NCI-H1417 treated with DMSO at 0.1 percent for 48 hours (cell line): ENCODE measurements at places on chromosomes 16 and 17.

DNA sequence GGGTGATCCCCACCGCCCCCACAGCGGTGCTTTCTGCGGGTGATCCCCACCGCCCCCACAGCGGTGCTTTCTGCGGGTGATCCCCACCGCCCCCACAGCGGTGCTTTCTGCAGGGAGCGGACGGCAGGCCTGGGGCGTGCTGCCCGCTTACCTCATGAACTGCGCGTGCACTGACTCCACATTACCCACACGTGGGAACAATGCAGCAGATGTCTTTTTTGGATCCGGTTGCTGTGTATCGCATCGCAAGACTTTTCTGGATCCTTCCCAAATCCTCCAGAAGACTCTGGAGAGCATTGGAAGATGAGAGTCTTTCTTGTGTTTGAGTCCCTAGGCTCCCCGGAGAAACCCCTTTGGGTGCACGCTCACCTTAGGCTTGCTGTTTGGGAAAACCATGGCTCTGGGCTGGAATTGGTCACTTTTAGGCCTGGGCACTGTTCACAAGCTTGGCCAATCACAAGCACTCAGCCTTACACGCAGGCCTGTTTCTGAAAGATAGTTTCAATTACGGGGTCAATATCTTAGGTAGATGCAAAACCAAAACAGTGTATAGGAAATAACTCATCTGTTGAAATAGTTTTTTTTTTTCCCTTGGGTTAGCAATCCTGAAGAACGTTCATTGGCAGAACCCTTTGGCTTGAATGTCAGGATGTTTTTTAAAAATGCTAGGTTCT lies 201.8 kb downstream of the RPTOR start:
- DNase-seq = no peak

DNA sequence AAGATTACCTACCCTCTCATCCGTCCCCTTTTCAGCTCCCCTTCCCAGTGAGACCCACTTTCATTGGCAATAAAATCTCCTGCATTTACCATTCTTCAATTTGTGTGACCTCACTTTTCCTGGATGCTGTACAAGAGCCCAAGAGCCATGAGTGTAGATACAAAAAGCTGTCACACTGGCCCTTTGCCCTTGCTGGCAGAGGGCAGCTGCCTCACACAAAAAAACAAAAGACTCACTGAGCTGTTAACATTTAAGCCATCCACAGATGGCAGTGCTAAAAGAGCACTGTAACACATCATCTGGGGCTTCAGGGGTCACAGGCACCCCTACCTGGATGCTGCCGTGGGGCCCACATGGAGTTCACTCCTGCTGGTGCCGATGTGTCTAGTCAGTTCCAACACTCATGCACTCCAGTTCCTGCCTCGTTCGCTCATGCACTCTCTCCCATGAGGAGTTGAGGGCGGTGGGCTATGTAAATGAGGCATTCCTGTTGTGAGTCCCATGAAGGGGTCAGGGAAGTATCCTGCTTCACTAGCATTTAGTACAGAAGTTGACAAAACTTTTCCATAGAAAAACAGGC lies 123.1 kb downstream of the CA10 start:
- no peak for DNase-seq

DNA sequence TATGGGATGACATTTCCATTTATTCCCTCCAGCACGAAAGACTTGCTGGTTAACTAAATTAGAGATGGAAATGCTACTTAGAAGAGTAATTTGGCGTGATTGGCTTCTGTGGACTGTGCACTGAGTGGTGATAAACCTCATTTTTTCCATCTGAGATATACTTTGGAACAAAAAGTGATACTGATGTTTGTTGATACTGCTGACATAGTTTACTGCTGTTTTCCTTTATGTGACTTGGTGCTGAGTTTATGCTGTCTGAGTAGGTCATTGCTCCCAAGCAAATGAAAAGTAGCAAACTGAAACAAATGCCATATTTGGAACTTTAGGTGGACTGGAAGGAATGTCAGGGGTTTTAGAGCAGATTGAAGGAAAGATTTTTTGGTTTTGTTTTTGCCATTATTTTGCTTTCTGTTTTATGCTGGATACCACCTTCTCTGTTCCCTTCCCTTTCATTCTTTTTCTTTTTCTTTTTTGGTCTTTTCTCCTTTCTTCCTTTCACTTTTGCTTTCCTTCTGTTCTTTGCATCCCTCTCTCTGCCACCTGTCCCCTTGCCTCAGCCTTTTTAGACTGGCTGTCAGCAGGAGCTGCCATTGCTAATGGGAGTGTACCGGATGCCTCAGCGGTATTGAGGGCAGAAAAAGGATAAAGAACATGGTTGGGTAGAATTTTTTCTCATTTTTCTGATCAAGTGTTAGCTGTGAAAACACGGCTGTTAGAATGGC lies 41.8 kb downstream of the NUP93 start:
- no peak for DNase-seq

DNA sequence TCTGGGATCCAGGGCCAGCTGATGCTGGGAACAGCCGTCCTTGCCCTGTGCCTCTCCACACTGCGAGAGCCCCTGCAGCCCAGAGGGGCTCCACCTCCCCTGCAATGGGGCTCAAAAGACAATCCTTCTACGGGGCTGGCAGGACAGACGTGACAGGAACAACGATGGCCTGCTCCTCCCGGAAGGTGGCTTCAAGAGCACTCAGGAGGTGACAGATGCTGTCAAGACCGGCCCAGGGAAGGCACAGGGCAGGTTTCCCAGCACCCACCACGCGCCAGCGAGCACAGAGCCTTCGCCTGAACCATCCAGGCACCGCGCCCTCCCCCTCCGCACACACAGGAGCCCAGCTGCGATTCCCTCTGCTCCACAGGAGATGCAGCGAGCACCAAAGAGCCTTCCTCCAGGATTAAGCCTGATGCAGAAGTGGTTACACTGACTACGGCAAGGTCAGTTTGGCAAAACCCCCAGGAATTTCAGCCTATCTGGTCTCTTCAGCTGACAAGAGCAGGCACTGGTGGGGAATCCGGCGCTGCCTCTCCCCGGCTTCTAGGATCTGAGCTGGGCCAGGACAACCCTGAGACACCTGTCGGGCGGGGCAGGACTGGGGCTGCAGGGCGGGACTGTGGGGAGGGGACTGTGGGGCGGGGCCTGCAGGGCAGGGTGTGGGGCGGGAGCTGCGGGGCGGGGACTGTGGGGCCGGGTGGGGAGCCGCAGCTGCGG lies 103.4 kb downstream of the ZNF778 start:
- DNase-seq = no peak

DNA sequence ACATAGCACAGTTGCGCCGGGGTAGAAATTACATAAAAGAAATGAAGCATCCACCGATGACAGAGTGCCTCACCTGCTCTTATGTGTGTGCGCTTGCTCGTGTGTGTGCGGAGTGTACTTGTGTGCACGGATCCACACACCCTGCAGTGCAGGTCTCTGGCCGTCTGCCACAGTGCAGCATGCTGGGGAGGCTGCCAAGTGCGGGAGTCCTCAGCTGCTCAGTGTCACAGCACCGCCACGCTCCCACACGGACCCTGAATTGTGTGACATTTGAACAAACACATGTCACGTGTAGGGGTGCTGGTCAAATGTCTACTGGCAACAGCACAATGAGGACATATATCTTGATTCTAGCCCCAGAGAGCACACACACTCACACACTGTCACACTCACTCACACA lies 243.0 kb upstream of the MYOCD start:
- DNase-seq = no peak

DNA sequence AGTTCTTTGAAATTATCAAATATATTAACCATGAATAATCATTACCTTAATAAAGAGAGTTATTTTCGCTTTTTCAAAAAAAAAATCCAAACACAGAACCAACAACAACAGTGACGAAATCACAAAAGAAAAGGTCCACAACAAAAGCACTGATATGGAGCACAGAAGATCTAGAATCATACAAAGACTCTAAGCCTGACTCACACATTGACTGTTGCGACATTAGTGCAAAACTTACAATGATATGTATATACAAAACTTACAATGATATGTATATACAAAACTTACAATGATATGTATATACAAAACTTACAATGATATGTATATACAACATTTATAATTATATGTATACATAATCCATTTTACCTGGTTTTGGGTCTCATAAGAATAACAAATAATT lies 117.7 kb downstream of the USP22 start:
- no peak for DNase-seq

DNA sequence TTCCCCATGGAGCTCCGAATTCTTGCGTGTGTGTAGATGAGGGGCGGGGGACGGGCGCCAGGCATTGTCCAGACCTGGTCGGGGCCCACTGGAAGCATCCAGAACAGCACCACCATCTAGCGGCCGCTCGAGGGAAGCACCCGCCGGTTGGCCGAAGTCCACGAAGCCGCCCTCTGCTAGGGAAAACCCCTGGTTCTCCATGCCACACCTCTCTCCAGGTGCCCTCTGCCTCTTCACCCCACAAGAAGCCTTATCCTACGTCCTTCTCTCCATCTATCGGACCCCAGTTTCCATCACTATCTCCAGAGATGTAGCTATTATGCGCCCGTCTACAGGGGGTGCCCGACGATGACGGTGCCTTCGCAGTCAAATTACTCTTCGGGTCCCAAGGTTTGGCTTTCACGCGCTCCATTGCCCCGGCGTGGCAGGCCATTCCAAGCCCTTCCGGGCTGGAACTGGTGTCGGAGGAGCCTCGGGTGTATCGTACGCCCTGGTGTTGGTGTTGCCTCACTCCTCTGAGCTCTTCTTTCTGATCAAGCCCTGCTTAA lies 617 bp upstream of the SENP3 start:
- DNase-seq = peak; percentile 5

- DNase-seq = no peak
These were observed 59.2 kb upstream of the TOB1 start for GRCh38 chr17:50925296-50925891.
